ENCODE measurements at places on chromosomes 7 and 10.
A peak's percentile ranks its signal among the peaks of the same experiment; 100 is the strongest.

GRCh38 chr7:99108613-99109012 is 35.3 kb downstream of the SMURF1 start:
- no peak for DNase-seq

GRCh38 chr7:26891400-26892350 is 27.3 kb upstream of the SKAP2 start:
- DNase-seq: peak; percentile 30

- DNase-seq: no peak
Observed at GRCh38 chr10:102832987-102833386, 4.2 kb downstream of the CYP17A1 start.

DNA sequence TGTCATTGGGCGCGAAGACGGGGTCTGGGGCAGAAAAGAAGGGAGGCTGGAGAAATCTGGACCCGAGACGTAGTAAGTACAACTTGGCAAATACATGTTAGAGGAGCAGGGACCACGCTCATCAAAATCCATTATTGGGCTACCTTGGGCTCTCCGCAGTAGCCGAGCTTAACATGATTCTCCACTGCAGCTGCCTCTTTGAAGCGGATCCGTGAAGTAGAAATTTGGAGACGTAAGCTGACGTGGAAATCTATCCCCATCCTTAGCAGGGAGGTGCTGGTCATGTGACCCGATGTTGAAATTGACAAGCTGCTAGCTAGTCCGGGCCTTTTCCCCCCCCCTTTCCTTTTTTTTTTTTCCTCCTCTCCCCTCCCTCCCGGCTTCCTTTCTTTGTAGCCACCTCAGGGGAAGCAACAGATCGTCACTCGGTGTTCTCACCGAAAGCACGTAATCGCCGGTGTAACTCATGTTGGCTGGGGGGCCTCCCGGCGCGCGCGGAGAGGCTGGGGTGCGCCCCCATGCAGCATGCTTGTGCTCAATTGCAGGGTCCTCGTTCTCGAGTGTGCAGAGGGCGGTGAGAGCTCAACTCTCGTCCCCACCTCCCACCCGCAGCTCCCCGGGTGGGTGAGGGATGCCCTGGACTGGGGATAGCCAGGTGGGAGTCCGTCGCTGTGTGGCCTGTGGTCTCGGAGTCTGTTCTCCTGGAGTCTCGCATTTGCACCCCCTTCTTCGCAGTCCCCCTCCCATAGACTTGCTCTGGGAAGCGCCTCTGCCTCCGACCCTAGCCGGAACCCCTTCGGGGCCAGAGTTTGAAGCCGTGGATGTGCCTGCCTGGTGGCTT is at the start of gene HOXA11:
HOXA11 (minus strand) TSS at position 220 of the 841 bp plus-strand sequence; CDS start at position 132, 88 bp downstream.
- no peak for DNase-seq

DNA sequence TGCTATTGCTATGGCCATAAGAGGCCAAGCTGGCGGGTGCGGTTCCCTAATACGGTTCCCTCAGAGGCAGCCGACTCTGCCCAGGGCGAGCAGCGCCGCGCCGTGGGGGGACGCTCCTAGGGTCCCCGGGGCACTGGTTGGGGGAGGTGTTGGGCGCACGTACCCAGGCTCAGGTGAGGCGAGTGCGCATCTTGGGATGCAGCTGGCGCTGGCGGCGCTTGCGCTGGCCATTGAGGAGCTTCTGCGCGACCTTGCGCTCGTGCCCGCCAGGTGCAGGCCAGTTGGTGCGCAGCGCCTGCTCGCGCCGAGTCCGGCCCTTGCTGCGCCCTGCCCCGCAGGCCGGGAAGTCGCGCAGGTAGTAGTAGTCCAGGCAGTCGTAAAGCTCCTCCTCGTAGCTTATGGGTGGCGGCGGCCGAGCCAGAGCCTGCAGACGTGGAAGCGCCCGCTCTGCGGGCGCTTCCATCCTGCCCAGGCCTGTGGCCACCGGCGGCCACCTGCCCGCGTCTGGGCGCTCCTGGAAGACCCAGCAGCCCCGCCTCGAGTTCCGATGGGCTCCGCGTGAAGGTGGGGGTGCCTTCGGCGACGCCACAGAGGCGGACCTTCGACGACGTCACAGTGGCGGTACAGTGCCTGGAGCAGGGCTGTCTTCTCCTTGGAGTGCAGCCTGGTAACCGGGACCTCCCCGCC is at the start of gene NUPR2:
NUPR2 (minus strand) TSS at position 566 of the 687 bp plus-strand sequence; CDS start at position 463, 103 bp downstream.
- no peak for DNase-seq

DNA sequence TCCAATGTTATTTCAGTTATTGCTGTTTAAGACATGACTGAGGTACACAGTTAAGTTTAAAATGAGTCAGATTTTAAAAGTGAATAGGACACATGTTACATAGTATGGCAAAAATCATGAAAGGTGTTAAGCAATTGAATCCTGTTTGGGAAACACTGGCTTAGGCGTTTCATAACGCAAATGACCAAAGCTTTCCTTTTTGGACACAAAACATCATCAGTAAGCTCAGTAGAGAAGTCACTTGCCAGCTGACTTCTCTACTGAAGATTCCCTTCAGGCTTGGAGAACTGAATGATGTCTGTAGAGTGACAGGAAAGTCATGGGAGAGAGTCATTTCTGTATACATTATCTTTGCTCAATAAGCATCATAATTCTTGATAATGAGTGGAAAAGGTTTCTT is 64.4 kb upstream of the RSBN1L start:
- no peak for DNase-seq

GRCh38 chr10:74056050-74056818 is 58.3 kb downstream of the VCL start:
- DNase-seq: peak; percentile 42

DNA sequence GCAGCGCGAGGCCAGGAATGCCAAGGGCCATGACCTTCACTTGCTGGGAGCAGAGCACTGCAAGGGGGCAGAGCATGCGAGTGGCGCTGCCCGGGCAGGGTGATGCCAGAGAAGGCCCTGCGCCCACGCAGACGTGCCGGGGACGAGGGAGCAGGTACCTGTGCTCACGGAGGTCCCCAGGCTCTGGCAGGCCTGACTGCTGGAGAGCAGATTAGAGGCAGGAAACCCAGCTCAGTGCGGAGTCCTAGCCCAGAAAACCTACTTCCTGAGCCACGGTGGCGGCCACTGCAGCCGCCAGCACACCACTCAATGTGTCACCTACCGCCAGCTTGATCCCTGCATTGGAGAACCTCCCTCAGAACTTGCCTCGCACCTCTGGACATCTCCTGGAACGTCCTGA is 148.4 kb downstream of the MAD1L1 start:
- no peak for DNase-seq

DNA sequence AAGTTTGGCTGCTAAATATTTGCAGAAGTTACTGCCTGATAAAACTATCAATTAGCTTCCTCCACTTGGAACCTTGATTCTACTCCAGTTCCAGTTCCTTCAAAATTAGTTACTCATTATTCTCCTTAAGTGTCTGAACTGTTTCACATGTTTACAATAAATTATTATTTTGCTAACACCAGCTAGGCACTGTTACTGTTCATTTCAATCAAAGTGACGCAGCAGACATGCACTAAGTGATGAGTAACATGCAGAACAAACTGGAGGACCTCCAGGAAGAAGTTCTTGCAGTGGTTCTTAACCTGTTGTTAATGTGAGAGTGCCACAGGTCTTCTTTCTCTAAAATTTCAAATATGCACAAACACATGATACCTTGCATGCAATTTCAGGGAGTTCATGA is 491.8 kb upstream of the SEMA3A start:
- DNase-seq: no peak

GRCh38 chr10:28564905-28565304 is 32.0 kb downstream of the WAC start:
- no peak for DNase-seq

DNA sequence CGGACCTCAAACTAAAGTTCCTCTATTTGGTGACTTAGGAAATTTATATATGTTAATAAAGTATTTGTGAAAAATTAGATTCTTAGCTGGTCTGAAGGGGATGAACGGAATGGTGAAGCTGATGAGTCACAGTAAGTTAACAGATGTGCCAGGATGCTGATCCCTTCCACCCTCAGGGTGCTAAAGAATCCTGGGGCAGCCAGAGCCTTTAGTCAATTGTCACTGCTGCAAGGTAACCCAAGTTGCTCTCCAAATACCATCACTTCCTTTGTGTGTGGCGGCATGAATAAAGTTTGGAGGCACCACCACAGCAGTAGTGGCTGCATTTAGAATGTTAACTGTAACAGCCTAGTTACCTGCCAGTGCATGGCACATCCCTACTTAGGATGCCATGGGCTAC is 222.6 kb upstream of the PPP1R3A start:
- DNase-seq: no peak

DNA sequence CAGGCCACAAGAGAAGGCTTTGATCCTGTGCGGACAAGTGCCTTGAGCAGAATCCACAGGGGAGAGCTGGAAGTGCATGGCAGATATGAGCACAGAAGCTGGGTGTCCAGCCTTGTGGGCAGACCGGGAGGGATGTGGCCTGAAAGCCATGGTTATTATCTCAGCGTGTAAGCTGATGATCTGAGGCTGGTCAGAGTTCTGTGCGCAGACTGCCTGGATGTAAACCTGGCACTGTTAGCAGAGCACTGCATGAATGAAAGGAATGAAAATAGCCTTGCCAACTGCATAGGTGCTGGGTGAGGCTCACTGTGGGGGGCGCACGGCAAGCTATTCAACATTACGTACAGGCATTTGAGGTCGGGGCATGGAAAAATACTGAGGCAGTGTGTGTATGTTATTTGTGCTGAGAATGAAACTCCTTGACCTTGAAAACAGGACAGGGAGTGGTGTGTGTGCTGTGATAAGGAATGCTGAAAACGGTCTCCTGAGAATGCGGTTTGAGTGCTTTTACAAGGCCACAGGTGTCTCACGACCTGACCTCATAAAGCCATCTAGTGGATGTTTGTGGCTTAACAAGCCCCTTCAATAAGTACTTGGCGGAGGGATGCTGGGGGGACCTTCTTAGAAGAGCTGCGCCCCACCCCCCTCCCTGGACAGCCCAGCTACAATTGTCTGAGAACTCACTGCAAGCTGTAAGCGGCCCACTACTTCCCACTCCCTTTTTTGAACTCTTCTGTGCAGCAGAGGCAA is 18.7 kb downstream of the AKR1C1 start:
- DNase-seq: peak; percentile 4

- no peak for DNase-seq
Observed at GRCh38 chr7:82600531-82600930, 157.0 kb upstream of the CACNA2D1 start.

DNA sequence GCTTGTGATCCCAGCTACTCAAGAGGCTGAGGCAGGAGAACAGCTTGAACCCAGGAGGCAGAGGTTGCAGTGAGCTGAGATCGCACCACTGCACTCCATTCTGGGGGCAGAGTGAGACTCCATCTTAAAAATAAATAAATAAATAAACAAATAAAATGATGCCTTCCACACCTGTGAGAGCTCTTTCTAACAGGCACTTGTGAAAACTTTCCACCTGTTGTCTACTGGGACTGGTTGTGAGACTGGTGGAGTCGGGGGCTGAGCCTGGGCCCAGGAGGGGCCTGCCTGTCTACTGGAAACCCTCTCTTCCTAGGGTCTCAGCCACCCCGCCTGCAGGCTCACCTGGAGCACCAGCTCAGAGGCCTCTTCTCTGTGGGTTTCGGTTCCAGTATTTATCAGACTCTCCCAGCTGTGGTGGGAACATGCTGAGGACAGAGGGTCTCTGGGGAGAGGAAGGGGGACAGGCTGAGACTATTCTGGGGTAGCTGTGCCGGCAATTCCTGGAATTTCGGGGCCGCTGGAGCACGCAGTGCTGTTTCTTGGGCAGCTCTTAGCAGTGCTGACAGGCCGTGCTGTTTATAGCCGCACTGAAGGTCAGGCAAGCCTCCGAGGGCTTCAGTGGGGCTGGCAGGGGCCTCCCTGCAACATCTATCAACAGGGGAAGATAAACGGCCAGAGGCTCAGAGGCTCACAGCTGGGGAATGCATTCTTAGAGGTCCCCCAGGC is 3.8 kb downstream of the LDB3 start:
- DNase-seq: no peak

- DNase-seq: no peak
Observed at GRCh38 chr10:127915324-127915723, 8.4 kb downstream of the PTPRE start.

GRCh38 chr10:88642209-88642608 is 22.0 kb upstream of the LIPF start:
- no peak for DNase-seq

DNA sequence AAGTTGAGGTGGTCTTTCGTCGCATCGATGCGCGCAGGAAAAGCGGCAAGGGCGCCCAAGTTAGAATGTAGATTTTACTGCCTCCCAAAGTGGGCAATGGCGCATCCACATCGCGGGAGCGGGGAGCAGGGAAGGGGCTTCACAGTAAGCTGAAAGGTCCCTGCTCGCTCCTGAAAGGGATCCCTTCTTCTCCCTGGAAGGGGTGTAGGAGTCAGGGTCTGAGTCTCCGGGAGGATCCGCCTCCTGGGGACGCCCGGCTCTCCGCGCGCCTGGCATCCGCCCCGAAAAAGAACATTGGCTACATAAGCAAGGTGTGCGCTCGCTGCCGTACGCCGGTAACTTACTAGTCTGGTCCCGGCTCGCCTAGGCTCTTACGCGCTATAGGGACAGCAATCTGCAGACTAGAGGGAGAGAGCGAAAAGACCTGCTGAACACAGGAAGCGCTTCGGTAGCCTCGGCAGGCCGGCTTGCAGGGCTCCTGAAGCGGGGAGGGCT is 804 bp downstream of the UNC5B start:
- DNase-seq: peak; percentile 51

DNA sequence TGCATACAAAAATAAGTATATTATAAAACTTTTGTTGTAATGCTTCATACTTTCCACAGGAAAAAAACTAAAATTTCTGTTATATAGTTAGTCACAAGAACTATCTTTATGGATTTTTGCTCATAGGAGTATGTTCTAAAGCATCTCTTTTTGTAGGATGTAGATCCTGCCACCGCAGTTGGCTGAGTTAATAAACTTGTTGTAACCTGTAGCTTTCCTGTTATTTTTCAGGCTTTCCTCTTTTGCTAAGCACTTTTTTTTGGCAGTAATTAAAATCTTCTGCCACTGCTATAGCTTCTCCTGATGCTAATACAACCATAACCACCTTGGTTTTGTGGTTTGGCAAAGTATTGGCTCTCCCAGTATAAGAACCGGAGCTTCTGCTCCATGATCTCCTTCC is 60.3 kb downstream of the WNT2 start:
- DNase-seq: no peak

DNA sequence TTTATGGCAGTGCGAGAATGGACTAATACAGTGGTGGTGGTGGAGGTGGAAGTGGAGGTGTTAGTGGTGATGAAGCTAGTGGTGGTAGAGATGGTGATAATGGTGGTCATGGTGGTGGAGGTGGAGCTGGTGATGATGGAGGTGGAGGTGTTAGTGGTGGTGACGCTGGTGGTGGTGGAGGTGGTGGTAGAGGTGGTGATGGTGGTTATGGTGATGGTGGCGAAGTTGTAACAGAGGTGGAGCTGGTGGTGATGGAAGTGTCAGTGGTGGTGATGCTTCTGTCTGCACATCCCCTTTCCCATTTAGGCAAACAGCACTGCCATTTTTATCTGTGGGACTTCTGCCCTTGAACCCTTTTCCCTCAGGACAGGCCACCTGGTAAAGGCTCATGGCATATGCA is 7.4 kb upstream of the PTPRN2 start:
- no peak for DNase-seq

- no peak for DNase-seq
Observed at GRCh38 chr10:72277340-72277995, 3.7 kb downstream of the DDIT4 start.

- no peak for DNase-seq
Observed at GRCh38 chr10:59387951-59388670, 25.8 kb upstream of the FAM13C start.

Measured in GM13977 (cell line).